CD4-positive, alpha-beta T cell (primary cell): ENCODE measurements at places on chromosomes 13 and 19.

DNA sequence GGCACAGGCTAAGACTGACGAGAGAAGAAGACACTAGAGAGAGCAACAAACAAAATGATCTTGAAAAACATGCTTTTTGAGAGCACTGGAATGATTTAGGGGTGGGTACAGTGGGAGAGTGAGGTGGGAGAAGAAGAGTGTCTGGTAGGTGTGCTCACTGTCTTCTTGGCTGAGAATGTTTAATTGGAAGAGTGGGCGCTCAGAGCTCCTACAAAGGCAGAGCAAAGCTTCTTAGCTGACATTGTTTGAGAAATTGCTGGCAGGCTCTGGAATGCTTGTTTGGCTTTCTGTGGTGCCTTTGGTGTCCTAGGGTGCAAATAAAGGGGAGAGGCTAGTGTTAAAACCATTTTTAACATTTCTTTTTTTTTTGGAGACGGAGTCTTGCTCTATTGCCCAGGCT is 1.5 kb upstream of the LIPE start:
- DNase-seq, result no peak

DNA sequence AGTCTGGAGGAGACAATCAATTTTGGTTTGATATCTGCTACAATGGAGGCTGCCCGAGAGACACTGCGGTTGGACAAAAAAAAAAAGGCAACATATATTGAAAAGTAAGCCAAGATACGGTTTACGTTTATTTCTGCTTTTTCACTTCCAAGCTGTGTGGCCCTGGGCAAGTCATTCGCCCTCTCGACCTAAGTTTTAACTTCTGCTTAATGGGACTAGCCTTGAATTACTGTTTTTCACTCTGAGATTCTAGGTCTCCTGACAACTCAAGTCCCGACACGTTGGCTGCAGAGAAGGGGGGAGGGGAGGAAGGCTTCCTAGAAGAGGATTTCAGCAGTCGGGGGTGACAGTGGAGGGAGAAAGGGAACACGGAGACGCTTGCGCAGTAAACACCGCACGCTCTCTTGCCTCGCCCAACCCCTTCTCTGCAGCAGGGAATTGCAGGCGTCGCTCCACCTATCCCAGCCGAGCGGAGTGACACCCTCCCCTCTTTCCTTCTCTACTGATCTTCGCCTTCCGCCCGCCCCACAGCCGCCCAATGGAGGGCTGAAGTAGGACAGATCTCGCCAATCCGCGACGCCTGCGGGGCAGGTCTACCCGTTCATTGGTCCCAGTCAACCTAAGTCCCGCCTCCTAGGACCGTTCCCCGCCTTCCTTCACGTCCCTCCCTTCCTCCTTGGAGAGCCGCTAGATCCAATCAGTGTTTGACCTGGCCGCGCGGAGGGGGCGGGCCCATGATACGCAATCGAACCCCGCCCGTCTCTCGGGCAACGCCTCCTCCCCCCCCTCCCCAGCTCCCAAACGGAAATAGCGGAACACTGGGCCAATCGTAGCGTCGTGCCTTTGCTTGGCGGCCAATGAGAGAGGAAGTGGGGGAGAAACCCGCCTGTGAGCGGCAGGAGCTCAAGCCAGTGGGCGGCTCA is 533 bp upstream of the AP2A1 start:
- peak; percentile 98 for DNase-seq

DNA sequence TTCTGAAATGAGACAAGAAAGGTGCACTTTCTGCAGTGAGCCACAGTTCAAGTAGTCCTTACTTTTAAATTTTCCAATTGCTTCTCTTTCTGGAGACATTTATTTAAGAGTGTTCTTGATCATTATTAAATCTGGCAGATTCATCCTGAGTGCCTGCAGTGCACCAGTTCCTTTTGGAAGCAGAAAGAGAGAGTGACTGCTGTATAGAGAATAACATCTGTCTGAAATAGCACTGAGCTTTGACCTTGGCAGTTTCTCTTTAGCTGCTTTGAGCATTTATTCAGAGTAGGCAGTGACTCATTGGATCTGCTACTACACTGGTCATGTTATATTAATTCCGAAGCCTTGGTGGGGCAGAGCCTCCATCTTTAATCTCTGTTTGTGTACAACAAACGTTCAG is 1373.7 kb downstream of the PCDH9 start:
- DNase-seq, result no peak

DNA sequence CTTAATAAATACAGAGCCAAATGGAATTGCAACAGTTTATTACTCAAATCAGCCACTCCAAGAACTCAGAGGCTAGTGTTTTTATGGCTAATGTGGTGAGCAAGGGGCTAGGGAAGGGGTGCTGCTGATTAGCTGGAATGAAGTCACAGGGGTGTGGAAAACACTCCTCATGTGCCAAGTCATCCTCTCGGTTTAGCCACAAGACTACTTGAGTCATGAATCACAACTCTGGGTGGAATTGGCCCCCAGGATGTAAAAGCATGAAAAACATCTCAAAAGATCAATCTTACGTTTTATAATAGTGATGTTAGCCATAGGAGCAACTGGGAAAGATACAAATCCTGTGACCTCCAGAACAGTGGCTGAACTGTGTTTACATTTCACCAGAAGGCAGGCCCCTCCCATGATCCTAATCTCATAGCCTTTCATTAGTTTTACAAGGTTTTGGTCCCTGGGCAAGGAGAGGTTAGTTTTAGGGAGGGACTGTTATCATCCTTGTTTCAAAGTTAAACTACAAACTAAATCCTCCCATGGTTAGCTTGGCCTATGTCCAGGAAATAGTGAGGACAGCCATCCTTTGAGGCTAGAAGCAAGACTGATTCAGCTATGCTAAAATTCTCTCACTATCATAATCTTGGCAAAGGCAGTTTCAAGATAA is 2020.1 kb upstream of the PCDH20 start:
- DNase-seq, result no peak

- DNase-seq, result no peak
Measured at GRCh38 chr19:34452723-34453122, 24.5 kb downstream of the UBA2 start.

GRCh38 chr19:47081095-47081494 is 32.5 kb downstream of the ZC3H4 start:
- no peak for DNase-seq

DNA sequence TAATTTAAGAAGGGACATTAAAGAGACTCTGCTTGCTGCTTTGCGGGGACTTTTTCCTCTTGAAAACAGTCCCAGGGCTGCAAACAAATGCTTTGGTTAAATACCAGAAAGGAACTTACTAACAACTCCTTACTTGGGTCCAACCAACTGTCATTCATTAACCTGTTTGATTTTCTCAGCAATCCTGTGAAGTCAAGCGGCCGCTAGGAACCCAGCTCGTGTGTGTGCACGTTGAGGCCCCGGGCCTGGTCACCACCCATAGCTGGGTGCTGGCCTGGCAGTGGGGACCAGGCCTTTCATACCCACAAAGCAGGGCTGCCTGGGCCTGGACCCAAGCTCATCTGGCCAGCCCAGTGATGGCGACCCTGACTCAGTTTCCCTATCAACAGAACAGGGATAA is 50.7 kb downstream of the C1QTNF9 start:
- no peak for DNase-seq

DNA sequence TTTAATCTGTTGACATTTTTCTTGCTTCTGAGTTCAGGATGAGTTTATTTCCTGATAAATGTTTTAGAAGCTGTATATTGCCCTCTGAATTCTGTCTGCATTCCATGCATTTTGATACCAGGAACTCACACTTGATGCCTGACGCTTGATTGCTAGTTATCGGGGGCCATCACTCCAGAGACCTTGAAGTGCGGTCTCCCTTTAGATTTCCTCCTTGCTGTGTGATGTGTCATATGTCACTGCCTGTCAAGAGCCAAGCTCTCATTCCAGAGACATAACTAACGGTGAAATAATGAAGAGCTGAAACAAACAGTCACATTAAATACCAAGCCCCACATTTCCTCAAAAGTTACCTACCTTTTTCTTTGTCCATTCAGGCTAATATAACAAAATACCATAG is 155.5 kb downstream of the TNFSF13B start:
- DNase-seq, result no peak

- no peak for DNase-seq
Measured at GRCh38 chr13:99065235-99066015, 87.6 kb upstream of the DOCK9 start.

- no peak for DNase-seq
Measured at GRCh38 chr19:33456076-33456844, 65.3 kb downstream of the PEPD start.

GRCh38 chr13:73060251-73061160 is 1.7 kb downstream of the KLF5 start:
- DNase-seq, result no peak

DNA sequence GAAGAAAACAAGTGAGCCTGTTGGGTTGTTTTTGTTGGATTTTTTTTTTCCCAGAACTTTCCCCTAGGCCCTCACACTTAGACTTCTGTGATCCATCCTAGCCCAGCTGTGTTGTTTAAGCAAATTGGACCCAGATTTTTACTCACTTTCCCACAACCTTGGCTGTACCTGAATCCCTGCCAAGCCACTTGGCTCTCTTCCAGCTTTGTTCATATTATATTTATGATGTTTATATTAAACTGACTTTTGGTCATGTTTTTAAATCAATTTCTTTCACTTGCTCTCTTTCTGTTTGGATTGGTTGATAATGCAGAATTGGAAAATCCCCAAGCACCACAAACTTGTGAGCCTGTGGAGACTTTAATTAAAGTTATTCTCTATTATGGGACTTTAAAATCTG is 16.6 kb downstream of the OLFM4 start:
- DNase-seq, result no peak

DNA sequence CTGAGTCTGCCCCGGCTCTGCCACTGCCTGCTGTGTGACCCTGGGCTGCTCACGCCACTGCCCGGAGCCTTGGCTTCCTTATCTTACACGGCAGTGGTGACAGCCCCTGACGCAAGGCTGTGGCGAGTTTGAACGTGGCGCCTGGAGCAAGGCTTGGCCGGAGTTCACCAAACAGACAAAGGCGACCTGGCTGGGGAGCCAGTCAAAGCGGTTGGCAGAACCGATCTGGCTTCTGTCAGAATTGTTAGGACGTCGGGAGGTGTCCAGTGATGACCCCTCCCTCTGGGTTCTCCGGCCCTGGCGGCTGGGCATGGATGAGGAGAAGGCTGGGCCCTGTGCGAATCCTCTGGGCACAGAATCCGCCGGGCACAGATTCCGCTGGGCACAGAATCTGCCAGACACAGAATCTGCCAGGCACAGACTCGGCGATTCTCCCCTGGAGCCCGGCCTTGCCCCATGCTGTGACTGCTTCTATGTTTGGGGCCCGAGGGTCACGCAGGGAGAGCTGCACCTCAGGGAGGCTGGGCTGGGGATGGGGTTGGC is 11.7 kb upstream of the TMEM255B start:
- no peak for DNase-seq

DNA sequence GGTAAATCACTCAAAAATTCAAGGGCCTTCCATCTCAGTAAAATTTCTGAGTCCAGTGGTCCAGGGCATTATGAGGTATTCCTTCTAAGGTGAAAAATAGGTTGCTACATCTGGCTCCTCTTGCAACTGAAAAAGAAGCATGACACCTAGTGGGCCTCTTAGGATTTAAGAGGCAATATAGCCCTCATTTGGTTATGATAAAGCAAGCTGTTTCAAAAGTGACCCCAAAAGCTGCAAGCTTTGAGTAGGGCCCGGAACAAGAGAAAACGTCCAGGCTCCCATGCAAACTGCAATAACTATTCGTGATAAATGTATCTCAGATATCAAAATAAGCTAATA is 1910.2 kb upstream of the PRR20A start:
- no peak for DNase-seq

GRCh38 chr13:95239283-95239682 is 62.0 kb downstream of the ABCC4 start:
- DNase-seq, result no peak
